Fibroblast of the conjunctiva (primary cell): ENCODE measurements at places on chromosomes 5 and 9.

DNA sequence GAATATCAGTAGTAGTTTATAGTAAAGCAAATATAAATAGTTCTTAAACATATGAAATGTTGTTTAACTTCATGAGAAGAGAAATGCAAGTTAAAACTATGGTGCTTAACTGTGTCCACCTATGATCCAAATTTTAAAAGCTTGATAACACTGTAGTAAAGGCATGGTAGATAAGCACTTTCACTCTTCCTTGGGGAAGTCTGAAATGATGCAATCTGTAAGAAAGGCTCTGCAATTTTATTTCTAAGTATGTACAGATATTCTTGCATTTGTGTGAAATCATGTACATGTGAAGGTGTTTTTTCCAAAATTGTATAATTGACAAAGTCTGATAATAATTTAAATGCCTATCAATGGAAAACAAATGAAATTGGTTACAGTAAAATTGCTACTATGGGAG lies 66.9 kb downstream of the SYK start:
- peak; percentile 5 for DNase-seq

DNA sequence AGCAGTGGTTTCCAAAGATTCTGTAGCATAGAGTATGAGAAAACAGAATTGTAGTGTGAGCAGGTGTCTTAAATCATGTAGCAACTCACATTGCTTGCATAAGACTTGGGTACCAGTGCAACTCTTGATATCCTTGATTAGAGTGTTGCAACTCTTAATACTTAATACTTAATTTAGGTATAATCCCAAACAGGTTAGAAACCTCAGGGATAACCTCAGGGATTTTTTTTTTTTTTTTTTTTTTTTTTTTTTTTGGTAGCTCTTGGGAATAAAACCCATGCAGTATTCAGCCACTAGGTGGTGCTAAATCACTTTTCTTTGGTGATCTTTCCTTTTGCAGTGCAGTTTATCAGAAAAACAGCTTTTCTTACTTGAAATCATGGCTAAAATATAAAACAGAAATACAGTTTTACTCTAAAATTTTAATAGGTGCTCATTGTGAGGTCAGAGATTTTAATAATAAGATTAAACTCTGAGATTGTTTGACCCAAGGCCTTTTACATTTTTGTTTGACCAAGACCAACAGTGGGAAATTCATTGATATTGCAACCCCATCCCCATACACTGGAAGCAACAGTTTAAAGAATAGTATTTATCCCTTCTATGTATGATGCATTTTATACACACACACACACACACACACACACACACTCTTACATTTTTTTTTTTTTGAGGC lies 55.3 kb downstream of the ERAP1 start:
- peak; percentile 64 for DNase-seq

DNA sequence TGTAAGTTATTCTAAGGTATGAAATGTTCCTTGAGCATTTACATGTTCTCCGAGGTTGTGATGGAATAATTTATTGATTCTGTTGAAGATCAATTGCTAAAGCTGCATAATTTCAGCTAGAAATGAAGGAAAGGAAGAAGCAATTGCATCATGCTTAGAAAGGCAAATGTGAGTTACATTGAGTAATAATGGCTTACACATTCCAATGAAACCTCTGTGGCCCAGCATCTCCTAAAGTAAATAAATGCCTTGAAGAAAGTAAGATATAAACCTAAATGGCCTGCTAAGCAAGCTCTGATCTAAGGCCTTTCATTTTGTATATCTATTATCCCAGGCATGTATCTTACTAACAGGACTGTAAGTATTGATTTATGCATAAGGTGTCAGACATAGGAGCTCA lies 677.3 kb upstream of the RGMB start:
- no peak for DNase-seq

- no peak for DNase-seq
These were observed 250.2 kb upstream of the DMRT1 start for GRCh38 chr9:591292-591691.

GRCh38 chr5:95781101-95781583 lies 41.4 kb downstream of the GLRX start:
- peak; percentile 76 for DNase-seq
